ENCODE measurements at places on chromosomes 16 and 17.
A peak's percentile ranks its signal among the peaks of the same experiment; 100 is the strongest.

GRCh38 chr17:17769869-17770631, 66.7 kb downstream of the SREBF1 start:
- DNase-seq = no peak

DNA sequence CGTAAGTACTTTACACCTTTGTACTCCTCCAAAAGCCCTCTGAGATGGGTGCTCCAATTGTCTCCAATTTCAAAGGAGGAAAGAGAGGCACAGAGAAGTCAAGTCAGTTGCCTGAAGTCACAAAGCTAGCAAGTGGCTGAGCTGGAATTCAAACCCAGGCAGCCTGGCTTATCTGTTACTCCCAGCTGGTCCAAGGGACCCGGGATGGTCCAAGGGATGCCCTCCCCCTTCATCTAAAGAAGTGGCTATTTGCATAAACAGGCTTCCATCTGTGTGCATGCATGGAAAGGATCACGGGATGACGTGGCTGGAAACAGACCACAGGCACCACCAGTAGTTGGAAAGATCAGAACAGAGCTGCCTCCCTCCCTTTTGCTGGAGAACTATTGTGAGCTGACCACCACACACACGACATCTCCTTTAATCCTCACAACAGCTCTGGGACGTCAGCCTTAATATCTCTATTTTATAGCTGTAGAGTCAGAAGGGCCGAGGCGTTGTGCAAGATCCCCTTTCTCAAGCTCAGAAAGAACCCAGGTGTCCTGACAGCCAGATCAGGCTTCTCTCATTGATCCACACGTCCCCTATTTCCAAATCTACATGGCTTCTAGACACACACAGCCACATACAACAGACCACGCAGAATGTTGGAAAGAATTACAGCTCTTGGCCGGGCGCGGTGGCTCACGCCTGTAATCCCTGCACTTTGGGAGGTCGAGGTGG, 10.9 kb upstream of the COL1A1 start:
- no peak for DNase-seq

DNA sequence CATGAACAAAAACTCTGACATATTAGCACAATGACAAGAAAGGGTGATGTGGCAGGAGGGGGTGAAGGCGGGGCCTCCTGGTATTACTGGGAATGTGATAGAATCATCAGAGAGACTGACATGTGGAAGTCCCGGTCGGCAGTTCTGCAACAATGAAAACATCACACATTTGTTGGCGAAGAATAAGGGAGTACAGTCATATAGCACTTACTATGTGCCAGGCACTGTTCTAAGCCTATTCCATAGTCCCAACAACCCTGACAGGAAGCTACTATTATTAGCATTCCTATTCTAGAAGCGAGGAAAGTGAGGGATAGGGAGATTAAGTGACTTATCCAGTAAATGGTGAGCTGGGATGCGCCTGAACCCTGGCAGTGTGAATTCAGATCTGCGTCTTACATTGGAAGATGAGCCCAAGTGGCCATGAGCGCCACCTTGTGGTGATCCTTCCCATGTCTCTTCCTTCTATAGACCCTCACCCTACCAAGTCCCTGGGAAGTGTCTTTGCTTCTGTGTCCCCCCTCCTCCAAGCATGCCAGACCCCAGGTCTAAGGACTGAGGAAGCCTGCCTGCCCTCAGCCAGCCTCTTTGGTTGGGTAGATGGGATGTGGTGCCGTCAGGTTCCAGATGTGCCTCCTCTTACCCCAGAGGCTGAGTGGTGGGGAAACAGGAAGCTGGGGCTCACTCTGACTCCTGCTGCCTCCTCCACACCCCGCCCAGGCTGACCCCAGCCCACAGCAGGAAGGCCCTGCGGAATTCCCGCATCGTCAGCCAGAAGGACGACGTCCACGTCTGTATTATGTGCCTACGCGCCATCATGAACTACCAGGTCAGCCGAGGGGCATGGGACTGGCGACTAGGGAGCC, 14.0 kb downstream of the FMNL1 start:
- DNase-seq = peak; percentile 80

DNA sequence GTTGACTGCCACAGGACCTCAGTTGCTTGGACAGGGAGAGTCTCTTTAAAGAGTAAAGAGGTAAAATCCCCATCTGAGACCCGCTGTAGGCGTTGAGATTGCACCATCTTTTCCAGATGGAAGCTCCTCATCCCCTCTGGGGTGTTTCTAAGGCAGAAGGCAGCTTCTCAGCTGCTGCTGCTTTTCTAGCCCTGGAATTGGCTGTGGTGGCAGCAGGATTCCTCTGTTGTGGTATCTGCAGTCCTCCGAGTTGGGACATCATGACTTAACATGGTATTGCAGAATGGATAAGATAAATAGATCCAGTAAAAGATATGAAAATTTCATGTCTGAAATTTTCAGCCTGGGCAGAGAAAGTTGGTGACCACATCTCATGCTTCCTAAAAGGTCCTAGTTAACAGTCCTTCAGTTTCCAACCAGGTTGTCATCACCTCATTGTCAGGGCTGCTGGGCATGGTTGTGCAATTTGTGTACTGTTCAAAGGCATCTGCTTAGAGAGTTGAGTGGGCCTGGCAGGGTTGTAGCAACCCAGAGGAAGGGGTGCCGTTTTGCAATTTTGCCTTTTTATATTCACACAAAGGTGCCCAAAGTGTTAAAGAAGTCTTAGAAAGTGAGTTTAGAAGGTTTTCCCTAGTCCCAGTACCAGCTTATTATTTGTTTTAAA, 150.4 kb downstream of the SPECC1 start:
- no peak for DNase-seq

- DNase-seq = no peak
Measured at GRCh38 chr16:87536795-87537142, 43.9 kb upstream of the ZCCHC14 start.

GRCh38 chr16:3645108-3645503, 9.4 kb upstream of the DNASE1 start:
- no peak for DNase-seq
